Activated CD4-positive, alpha-beta memory T cell treated with anti-CD3 and anti-CD28 coated beads, Interleukin-2, amount 10 ng/mL, durations not matched to agents 7 days and 5 days (primary cell): ENCODE measurements at places on chromosomes 12 and 14. TPM values are rescaled to one million over a fixed set of nuclear protein-coding genes. Genes with fewer than 3 reads are reported as not detected.
A peak's percentile ranks its signal among the peaks of the same experiment; 100 is the strongest.

MGP gene
- not detected for total RNA-seq

DNA sequence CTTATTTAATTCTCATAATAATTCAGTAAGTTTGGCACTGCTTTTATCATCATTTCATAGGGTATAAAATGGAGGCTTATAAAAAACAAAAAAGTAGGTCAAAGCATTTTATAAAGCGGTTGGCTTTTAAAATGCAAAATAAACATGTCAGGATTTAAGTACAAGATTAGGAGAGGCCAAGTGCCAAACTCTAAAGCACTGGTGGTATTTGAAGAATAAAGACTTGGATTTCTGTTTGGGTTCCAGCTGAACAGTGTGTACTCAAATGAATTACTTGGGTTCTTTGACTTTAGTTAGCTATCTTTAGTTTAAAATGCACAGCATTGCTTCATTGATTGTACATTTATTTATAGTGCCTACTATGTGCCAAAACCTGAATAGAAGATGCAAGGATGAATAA lies 966.6 kb upstream of the SEL1L start:
- no peak overlapping the region for H3K27ac ChIP-seq
- no peak overlapping the region for H3K4me3 ChIP-seq
- no peaks in the 10 kb centered on the region for H3K36me3 ChIP-seq
- H3K4me1 ChIP-seq = no peaks in the 10 kb centered on the region
- no peaks in the 10 kb centered on the region for H3K27me3 ChIP-seq

DNA sequence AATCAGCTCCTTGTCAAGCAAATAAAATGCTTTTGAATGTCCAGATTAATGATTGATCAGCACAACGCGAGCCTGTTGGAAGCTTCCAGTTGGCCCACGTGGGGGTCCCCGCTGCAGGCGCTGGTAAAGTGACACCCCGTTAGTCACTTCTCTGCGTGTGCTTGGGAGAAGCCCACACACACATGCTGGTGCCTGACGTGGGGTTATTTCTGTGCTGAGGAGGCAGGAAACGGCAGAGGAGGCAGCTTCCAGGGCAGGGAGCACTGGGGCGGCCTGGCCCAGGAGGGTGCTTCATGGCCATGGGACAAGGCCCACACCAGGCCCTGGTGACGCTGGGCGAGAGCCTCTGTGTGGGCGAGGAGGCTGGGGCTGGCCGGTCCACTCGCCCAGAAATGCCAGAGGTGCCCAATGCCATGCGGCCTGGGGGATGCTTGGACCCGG lies 101.5 kb downstream of the KIF26A start:
- no peak overlapping the region for H3K4me3 ChIP-seq
- no peaks in the 10 kb centered on the region for H3K27me3 ChIP-seq
- H3K27ac ChIP-seq = no peak overlapping the region
- DNase-seq = no peak
- no peaks in the 10 kb centered on the region for H3K36me3 ChIP-seq

GCN1 gene
- 86.0 TPM for total RNA-seq

SLC7A8 gene
- total RNA-seq = 0.93 TPM

GRCh38 chr14:52046376-52046917 lies 22.4 kb downstream of the NID2 start:
- peaks cover 2% of the 10 kb centered on the region for H3K4me1 ChIP-seq
- no peak overlapping the region for H3K27ac ChIP-seq
- no peaks in the 10 kb centered on the region for H3K36me3 ChIP-seq
- no peak overlapping the region for H3K4me3 ChIP-seq

DNA sequence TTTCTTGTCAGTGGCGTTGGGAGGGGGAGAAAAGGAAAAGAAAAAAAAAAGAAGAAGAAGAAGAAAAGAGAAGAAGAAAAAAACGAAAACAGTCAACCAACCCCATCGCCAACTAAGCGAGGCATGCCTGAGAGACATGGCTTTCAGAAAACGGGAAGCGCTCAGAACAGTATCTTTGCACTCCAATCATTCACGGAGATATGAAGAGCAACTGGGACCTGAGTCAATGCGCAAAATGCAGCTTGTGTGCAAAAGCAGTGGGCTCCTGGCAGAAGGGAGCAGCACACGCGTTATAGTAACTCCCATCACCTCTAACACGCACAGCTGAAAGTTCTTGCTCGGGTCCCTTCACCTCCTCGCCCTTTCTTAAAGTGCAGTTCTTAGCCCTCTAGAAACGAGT lies 1.9 kb downstream of the ASCL1 start:
- peaks cover 84% of the 10 kb centered on the region for H3K27me3 ChIP-seq
- peaks cover 6% of the 10 kb centered on the region for H3K36me3 ChIP-seq
- DNase-seq = no peak
- H3K4me3 ChIP-seq = no peak overlapping the region
- peaks cover 28% of the 10 kb centered on the region for H3K4me1 ChIP-seq
- H3K27ac ChIP-seq = no peak overlapping the region

- H3K27me3 ChIP-seq = no peaks in the 10 kb centered on the region
- H3K4me1 ChIP-seq = no peaks in the 10 kb centered on the region
- no peak overlapping the region for H3K4me3 ChIP-seq
- H3K27ac ChIP-seq = no peak overlapping the region
- peaks cover 24% of the 10 kb centered on the region for H3K36me3 ChIP-seq
- peak; percentile 73 for DNase-seq
Observed at GRCh38 chr12:27383429-27384260, 51.0 kb downstream of the BMAL2 start.
